ENCODE measurements at places on chromosomes 4 and X.

- no peak for DNase-seq
Measured at GRCh38 chrX:39440799-39441284, 639.6 kb downstream of the MID1IP1 start.

GRCh38 chr4:33133723-33134122 is 2413.6 kb downstream of the PCDH7 start:
- DNase-seq, result no peak

GRCh38 chr4:120720354-120720934 is 202.1 kb downstream of the PRDM5 start:
- no peak for DNase-seq

- DNase-seq, result no peak
Measured at GRCh38 chr4:173121076-173121561, 47.5 kb upstream of the GALNT7 start.

GRCh38 chr4:147068564-147068963 is 122.9 kb upstream of the TTC29 start:
- no peak for DNase-seq

Measured in stimulated activated CD4-positive, alpha-beta T cell treated with anti-CD3 and anti-CD28 coated beads, Interleukin-15, amount 100 ng/mL, for 1 hour (primary cell).